Keratinocyte (primary cell): ENCODE measurements at places on chromosomes 6 and 20. TPM values are rescaled to one million over a fixed set of nuclear protein-coding genes. Genes with fewer than 3 reads are reported as not detected.

GRCh38 chr6:56944661-56945060 lies 10.2 kb upstream of the BEND6 start:
- DNase-seq, result no peak
- H3K4me1 ChIP-seq, result peaks cover 10% of the 10 kb centered on the region
- H3K36me3 ChIP-seq, result no peaks in the 10 kb centered on the region
- H3K4me3 ChIP-seq, result no peak overlapping the region

- H3K36me3 ChIP-seq, result no peaks in the 10 kb centered on the region
- H3K27ac ChIP-seq, result no peak overlapping the region
- no peak for DNase-seq
- H3K4me1 ChIP-seq, result peaks cover 10% of the 10 kb centered on the region
- H3K4me3 ChIP-seq, result no peak overlapping the region
- no peaks in the 10 kb centered on the region for H3K27me3 ChIP-seq
Measured at GRCh38 chr6:14783594-14783993, 462.3 kb upstream of the JARID2 start.

DNA sequence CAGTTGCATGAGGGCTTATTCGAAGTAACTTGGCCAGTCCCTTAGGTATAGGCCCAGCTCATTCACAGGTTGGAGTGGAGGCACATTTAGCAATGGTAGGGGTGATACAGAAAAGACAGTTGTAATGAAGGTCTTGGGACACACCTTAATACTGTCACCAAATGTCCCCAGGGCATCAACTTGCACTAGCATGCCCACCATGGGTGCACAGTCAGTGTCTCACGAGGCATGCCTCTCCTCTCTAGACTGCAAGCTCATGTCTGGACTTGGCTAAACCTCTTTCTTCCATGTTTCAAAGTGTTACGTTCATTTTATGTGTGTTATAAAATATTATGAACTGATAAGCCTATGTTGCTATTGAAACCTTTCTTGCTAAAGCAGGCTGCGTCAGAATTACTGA lies 124.0 kb upstream of the ECI2 start:
- H3K4me3 ChIP-seq, result no peak overlapping the region
- H3K4me1 ChIP-seq, result peaks cover 15% of the 10 kb centered on the region
- no peaks in the 10 kb centered on the region for H3K27me3 ChIP-seq
- peak; percentile 56 for DNase-seq
- H3K36me3 ChIP-seq, result no peaks in the 10 kb centered on the region

DNA sequence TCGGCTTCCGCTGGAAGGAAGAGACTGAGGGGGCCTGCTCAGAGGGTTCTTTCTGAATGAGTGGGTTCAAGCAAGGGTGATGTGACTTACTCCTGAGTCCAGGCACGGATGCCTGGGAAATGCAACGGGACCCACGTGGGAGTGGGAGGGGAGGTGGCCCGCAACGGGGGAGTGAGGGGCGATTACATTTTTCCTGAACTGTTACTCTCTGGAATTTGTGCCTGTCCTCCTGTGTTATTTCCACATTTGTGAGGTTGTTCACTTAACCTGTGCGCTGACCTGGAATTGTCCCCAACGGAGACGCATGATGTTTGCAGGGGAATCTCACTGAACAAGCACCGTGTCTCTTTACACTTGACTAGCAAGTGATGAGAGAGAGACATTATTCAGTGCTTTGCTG lies 209.4 kb downstream of the CDH4 start:
- DNase-seq, result no peak
- H3K27ac ChIP-seq, result no peak overlapping the region
- no peak overlapping the region for H3K4me3 ChIP-seq
- H3K4me1 ChIP-seq, result no peaks in the 10 kb centered on the region
- no peaks in the 10 kb centered on the region for H3K36me3 ChIP-seq
- H3K27me3 ChIP-seq, result no peaks in the 10 kb centered on the region

GRCh38 chr6:84017709-84018452 lies 15.7 kb upstream of the MRAP2 start:
- no peak overlapping the region for H3K4me3 ChIP-seq
- H3K27ac ChIP-seq, result no peak overlapping the region

GRCh38 chr6:168374051-168374502 lies 54.5 kb upstream of the DACT2 start:
- no peaks in the 10 kb centered on the region for H3K36me3 ChIP-seq
- H3K4me3 ChIP-seq, result no peak overlapping the region
- DNase-seq, result no peak
- H3K27ac ChIP-seq, result no peak overlapping the region
- H3K4me1 ChIP-seq, result no peaks in the 10 kb centered on the region
- H3K27me3 ChIP-seq, result peaks cover 18% of the 10 kb centered on the region

- no peak for DNase-seq
- peaks cover 20% of the 10 kb centered on the region for H3K4me1 ChIP-seq
- no peak overlapping the region for H3K27ac ChIP-seq
- H3K27me3 ChIP-seq, result no peaks in the 10 kb centered on the region
Measured at GRCh38 chr6:125989631-125990030, 3.3 kb downstream of the TRMT11 start.

The NRN1 gene
- 3.4 to 6.5 TPM (median 5.7 TPM) in 3 replicates for polyA plus RNA-seq

The NKAIN2 gene
- 0.13 TPM in 1 of 3 replicates, not detected in the others for polyA plus RNA-seq

The RNF144B gene
- 6.9 to 9.0 TPM (median 8.0 TPM) in 3 replicates for polyA plus RNA-seq
